ENCODE measurements at places on chromosomes 6 and 20. TPM values are rescaled to one million over a fixed set of nuclear protein-coding genes. Genes with fewer than 3 reads are reported as not detected.
A peak's percentile ranks its signal among the peaks of the same experiment; 100 is the strongest.

Gene KHDC1
- polyA plus RNA-seq, result 4.5 TPM

Gene AFDN
- polyA plus RNA-seq, result 17.5 TPM

Gene EGFL8
- polyA plus RNA-seq, result 3.1 TPM

Gene SASH1
- 2.5 TPM for polyA plus RNA-seq

Gene PHACTR3
- not detected for polyA plus RNA-seq

Gene MOG
- not detected for polyA plus RNA-seq

Gene RNF144B
- 0.36 TPM for polyA plus RNA-seq

Gene RPP21
- 54.8 TPM for polyA plus RNA-seq

Gene TRAPPC3L
- not detected for polyA plus RNA-seq

Gene UBD
- polyA plus RNA-seq, result 1.2 TPM

Gene CDH26
- 0.16 TPM for polyA plus RNA-seq

Gene FAM83C
- polyA plus RNA-seq, result not detected

Gene MCHR2
- polyA plus RNA-seq, result not detected

- no peak for DNase-seq
Measured at GRCh38 chr20:10297684-10298240, 79.1 kb downstream of the SNAP25 start.

GRCh38 chr6:135890876-135891275 is 39.4 kb downstream of the PDE7B start:
- no peak for DNase-seq

DNA sequence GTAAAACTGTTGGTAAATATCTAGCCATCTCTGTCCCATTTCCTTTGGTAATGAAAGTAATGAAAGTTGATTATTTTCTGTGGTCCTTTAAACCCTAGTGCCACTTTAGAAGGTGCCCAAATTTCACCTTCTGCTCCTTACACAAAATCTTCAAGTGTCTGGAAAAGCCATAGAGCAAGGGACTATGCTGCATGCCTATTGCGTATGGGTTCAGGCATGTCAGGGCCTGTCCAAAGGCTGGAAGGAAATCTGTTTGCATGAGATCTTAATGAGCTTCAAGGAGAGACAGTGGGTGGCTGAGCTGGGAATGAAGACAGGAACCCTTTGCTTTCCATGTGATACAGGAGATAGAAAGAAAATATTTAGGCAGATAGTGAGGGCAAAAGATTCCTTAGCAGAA is 66.6 kb upstream of the CCN6 start:
- no peak for DNase-seq

GRCh38 chr6:67875877-67876383 is 759.2 kb upstream of the ADGRB3 start:
- DNase-seq, result no peak

- no peak for DNase-seq
Measured at GRCh38 chr6:141963543-141964295, 169.0 kb upstream of the GJE1 start.

GRCh38 chr6:40606526-40606925 is 19.4 kb upstream of the LRFN2 start:
- DNase-seq, result no peak

DNA sequence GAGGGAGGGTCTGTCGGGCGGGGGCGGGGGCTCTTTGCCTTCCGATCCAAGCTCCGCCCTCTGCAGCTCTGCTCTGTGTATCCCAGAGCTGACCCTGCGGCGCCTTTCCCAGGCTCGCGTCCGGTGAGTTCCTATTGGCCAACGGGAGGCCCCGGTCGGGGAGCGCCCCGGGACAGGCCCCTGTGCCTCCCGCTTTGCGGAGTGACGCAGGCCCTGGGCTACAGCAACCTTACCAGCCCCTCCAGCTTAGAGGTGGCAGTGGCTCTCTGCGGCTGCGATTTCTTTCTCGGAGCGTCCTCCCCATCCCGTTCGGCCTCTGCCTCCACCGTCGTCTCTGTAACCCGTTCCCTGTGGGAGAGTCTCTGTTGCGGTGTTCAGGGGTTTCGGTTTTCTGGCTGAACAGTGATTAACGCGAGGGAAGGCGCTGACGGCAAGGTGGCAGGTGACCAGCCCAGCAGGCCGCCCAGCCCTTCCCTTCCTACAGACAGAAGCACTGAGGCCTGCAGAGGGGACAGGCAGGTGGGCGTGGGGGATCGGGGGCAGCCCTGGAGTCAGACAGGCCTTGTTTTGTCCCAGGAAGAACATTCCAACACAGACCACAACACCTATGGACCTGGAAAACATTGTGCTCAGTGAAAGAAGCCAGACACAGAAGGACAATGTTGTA is 18.1 kb upstream of the CEBPB start:
- peak; percentile 95 for DNase-seq

DNA sequence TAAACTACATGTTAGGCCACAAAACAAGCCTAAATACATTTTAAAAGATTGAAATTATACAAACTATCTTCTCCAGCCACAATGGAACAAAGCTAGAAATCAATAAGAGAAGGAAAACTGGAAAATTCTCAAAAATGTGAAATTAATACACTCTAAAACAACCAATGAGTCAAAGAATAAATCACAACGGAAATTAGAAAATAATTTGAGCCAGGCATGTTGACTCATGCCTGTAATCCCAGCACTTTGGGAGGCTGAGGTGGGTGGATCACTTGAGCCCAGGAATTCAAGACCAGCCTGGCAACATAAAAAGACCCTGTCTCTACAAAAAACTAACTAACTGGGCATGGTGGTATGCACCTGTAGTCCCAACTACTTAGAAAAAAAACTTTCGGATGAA is 6.3 kb upstream of the WFDC13 start:
- no peak for DNase-seq

DNA sequence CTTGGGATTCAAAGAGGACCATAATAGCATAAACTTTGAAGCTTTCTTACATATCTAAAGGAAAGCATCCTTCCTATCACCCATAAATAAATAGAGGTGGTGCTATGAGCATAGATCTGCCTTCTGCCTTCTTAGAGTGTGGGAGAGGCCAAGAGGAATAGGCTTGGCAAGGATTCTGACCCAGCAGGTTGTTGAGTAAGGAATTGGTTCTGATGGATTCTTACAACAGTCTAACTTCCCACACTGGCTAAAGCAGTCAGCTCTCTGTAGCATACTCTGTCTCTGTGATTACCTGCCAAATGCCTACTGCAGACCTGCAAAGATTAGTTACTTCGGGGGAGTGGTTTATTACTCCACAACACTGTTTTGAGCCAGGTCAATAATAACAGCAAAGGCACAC is 198.0 kb upstream of the RAB32 start:
- DNase-seq, result no peak

DNA sequence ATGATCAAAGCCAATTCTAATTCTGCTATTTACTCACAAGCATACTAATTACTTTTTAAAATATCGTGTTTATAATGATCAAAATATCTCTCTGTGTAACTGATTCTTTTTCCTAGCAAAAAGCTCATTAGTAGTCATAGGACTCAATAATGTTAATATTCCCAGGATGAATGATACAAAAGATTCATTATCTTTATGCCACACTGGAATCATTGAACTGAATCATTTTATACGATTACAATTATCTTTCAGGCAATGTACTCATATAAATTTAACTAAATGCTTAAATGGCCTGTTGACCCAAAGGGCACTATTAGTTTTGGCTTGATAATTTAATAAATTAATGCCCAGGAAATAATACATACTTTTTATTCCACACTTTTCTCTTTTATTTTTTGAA is 96.3 kb downstream of the EYS start:
- DNase-seq, result no peak

DNA sequence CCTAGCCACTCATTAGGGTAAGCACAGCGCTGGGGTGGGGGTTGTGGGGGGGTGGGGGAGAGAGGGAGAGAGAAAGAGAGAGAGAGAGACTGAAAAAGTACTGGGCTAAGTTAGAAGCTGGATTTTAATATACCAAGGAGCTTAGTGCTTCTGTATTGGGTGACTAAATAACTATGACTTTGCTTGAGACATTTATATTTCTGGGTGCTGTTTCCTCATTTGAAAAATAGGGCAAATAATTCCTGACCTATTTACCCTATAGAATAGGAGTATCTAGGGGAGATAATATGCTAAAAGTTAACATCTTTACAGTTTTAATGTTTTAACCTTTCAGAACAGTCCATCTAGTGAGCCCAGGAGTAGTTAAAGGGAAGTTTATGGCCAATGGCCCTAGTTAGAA is 7.7 kb downstream of the NKAIN2 start:
- no peak for DNase-seq

- no peak for DNase-seq
Measured at GRCh38 chr20:56610098-56610497, 19.0 kb upstream of the TFAP2C start.

- DNase-seq, result peak; percentile 7
Measured at GRCh38 chr6:106253172-106253571, 72.4 kb downstream of the ATG5 start.

DNA sequence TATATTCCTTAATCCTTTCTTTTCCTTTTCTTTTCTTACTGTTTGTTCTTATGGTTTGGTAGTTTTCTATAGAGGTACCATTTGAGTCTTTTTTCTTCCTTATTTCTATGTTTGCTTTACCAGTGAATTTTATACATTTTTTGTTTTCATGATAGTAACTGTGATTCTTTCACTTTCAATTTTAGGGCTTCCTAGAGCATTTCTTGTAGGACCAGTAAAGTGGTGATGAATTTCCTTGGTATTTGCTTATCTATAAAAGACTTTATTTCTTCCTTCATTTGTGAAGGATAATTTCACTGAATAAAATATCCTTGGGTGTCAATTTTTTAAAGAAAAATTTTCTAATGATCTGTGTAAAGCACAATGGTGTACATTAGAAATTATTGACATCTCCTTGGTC is 637.4 kb downstream of the CD109 start:
- DNase-seq, result no peak

- DNase-seq, result no peak
Measured at GRCh38 chr20:55668631-55669030, 336.7 kb downstream of the CBLN4 start.

- no peak for DNase-seq
Measured at GRCh38 chr6:35181308-35181932, 32.3 kb upstream of the SCUBE3 start.

DNA sequence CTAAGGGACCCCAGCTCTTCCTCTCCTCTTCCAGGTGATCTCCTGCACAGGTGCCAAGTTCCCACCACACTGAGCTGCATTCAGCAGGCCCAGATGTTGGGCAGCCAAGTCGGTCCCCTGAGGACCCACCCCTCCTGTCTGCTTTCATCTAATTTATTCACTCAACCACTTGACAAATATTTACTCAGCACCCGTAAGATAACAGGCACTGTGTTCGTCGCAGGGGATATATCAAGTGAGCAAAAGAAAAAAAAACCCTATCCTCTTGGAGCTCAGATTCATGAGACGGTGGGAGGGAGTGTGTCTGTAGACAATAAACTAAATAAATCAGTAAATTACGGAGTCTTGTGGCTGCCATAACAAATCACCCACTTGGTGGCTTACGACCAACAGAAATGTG is 143.6 kb downstream of the MRPL14 start:
- no peak for DNase-seq

GRCh38 chr6:42038811-42039408 is 11.4 kb upstream of the TAF8 start:
- no peak for DNase-seq

GRCh38 chr20:53923566-53924369 is 146.6 kb downstream of the BCAS1 start:
- DNase-seq, result no peak

- DNase-seq, result no peak
Measured at GRCh38 chr6:141562186-141562811, 570.4 kb upstream of the GJE1 start.

DNA sequence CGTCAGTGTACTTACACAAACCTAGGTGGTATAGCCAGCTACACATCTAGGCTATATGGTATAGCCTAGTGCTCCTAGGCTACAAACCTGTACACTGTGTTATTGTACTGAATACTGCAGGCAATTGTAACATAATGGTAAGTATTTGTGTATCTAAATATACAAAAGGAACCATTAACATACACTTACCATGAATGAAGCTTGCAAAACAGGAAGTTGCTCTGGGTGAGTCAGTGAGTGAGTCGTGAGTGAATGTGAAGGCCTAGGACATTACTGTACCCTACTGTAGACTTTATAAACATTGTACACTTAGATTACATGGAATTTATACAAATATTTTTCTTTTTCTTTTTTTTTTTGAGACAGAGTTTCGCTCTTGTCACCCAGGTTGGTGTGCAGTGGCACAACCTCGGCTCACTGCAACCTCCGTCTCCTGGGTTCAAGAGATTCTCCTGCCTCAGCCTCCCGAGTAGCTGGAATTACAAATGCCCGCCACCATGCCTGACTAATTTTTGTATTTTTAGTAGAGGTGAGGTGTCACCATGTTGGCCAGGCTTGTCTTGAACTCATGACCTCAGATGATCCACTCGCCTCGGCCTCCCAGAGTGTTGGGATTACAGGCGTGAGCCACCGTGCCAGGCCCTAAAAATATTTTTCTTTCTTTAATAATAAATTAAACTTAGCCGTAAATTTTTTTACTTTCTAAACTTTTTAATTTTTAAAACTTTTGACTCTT is 15.4 kb upstream of the KIAA1755 start:
- DNase-seq, result no peak

DNA sequence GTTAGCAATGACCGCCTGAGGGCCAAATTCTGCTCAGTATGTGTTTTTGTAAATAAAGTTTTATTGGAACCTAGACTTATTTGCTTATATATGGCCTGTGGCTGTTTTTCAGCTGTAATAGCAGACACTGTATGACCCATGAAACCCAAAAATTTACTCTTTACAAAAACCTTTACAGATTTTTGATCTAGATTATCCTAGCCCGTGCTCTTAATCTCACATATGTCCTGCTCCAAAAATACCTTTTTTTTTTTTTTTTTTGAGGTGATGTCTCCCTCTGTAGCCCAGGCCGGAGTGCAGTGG is 148.0 kb upstream of the ZNF217 start:
- no peak for DNase-seq

DNA sequence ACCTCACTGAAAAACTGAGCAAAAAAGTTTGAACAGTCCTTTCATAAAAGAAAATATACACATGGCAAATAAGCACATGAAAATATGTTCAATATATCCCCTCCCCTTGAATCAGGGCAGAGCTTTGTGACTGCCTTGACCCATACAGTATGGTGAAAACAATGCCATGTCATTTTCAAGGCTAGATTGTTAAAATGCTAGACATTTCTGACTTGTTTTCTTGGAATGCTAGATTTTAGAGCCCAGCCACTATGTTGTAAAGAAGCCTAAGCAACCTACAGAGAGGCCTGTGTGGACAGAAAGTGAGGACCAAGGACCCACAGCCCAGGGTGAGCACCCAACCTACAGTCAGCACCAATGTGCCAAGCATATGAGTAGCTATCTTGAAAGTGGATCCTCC is 17.1 kb upstream of the ASF1A start:
- peak; percentile 2 for DNase-seq

GRCh38 chr6:137795501-137795900 is 71.6 kb upstream of the TNFAIP3 start:
- no peak for DNase-seq

GRCh38 chr6:53861518-53861917 is 66.7 kb downstream of the LRRC1 start:
- DNase-seq, result no peak
